ENCODE measurements at places on chromosomes 12 and 14.
A peak's percentile ranks its signal among the peaks of the same experiment; 100 is the strongest.

- no peak for DNase-seq
Observed at GRCh38 chr14:89447182-89447944, 30.3 kb upstream of the FOXN3 start.

- DNase-seq: no peak
Observed at GRCh38 chr14:24422261-24422660, 7.2 kb downstream of the CBLN3 start.

- peak; percentile 74 for DNase-seq
Observed at GRCh38 chr14:105477660-105478397, 3.2 kb downstream of the CRIP2 start.

- no peak for DNase-seq
Observed at GRCh38 chr14:72075649-72076334, 143.6 kb downstream of the RGS6 start.

GRCh38 chr14:29351996-29352705 is 575.5 kb downstream of the PRKD1 start:
- no peak for DNase-seq

DNA sequence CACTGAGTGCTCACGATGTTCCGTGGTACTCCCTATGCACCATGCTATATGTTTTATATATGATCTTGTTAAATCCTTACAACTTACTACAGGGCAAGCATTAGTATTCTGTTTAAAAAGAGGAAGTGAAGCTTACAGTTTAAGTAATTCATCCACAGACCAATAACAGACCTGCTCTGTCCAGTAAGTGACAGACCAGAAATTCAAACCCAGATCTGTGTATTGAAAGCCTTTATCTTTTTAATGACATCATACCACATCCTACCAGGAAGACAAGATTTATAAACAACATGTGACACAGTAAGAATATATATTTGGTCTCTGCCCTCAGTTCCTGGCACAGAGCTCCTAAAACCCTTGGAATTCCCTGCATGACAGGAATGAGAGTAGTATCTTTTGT is 206.5 kb downstream of the STXBP6 start:
- DNase-seq: no peak

GRCh38 chr12:27807063-27807703 is 27.1 kb upstream of the MANSC4 start:
- DNase-seq: peak; percentile 28

DNA sequence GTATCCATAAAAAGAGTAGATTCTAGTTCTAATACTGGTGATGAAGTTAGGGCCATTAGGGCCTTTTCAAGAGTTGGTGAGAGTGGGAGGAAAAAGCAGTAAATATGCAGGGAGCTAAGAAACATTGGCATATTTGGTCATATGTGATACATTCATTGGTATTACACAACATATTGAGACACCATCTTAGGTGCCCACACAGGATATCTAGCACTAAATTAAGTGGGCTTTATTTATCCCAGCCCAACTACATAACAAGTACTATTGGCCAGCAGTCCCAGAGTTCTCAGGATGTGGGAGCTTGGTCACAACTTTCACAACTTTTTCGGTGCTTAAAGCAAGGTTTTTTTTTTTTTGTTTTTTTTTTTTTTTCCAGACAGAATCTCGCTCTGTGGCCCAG is 2.0 kb upstream of the ING4 start:
- DNase-seq: no peak

GRCh38 chr12:6330192-6330591 is 11.7 kb downstream of the TNFRSF1A start:
- no peak for DNase-seq

DNA sequence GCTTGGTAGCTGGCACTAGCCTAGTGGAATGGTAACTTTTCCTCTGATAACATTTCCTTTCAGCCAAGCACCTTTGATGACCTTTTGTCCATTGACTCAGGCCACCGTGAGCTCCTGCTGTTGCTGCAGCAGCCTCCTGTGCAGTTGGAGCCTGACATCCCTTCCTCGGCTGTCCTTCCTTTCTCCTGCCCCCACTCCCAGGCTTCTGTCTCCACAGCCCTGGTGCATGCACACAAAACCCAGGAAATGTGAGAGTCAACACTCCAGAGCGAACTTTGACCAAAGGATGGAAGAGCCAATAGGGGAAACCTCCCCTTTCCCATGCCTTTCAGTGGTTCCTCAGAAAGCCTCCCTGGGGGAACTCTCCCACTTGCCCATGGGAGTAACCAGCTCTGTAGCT is 115.0 kb downstream of the TMEM260 start:
- no peak for DNase-seq

DNA sequence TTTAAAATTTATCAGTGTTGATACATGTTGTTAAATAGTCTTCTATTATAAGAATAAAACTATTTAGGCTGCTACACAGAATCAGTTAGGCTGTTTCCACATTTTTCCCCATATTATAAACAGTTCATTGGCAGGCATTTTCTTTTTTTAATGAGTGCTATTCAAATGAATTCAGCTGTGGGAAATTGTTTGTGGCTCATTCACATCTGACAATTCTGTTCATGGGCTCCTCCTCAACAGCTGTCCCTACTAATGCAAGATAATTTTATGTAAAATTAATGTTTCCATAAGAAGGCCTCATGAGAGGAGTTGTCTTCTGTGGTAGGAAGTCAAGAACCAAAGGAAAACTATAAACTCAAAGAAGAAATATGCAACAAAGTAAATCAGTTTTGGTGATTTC is 218.0 kb downstream of the PPFIA2 start:
- DNase-seq: no peak

GRCh38 chr12:62484233-62484632 is 17.6 kb downstream of the MON2 start:
- no peak for DNase-seq

- no peak for DNase-seq
Observed at GRCh38 chr12:98422812-98423211, 92.6 kb upstream of the TMPO start.

DNA sequence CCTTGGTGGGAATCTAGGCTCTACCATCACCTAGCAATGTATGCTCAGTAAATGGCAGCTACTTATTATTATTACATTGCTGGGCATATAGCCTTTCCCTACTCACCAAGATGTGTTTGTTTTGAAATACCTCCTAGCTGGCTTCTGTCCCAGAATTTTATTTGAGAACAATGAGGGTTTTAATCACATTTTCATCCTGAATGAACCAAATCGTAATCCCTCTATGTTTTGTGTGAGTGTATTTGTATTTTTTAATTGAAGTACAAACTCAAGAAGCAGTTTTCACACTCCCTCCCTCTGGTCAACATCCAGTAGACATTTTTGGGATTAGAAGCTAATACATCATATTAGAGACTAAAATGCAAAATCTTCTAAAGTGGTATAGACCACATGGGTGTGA is 7.6 kb downstream of the SLC7A8 start:
- no peak for DNase-seq

DNA sequence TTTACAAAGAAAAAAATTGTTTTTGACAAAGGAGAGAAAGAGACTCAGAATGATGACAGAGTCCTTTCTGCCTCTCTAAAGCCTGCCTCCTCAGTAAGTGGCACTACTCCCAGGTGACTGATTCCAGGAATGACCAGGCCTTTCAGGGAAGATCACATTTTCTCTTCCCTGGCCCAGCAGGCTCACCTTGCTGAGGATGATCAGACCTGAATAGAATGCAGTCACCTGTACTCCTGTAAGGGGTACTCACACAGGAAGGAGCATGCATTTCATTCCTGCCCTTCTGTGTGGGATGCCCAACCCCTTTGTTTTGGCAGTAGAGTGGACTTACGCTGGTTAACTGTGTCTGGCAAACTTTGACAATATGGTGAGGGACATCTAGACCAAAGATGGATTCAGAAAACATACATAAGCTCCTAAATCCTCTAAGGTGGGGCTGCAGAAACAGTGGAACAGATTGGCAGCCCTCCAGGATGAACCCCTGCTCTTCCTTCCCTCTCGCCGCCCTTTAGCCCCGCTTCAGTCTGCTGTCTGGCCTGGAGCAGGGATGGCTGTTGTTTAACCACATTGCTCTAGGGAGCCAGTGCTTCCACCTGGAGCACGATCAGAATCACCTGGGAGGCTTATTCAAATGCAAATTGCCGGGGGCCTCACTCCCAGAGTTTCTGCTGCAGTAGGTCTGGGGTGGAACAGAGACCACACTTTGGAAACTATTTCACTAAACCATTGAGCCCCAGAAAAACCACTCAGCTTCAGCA is 29.8 kb downstream of the ERG28 start:
- DNase-seq: no peak

DNA sequence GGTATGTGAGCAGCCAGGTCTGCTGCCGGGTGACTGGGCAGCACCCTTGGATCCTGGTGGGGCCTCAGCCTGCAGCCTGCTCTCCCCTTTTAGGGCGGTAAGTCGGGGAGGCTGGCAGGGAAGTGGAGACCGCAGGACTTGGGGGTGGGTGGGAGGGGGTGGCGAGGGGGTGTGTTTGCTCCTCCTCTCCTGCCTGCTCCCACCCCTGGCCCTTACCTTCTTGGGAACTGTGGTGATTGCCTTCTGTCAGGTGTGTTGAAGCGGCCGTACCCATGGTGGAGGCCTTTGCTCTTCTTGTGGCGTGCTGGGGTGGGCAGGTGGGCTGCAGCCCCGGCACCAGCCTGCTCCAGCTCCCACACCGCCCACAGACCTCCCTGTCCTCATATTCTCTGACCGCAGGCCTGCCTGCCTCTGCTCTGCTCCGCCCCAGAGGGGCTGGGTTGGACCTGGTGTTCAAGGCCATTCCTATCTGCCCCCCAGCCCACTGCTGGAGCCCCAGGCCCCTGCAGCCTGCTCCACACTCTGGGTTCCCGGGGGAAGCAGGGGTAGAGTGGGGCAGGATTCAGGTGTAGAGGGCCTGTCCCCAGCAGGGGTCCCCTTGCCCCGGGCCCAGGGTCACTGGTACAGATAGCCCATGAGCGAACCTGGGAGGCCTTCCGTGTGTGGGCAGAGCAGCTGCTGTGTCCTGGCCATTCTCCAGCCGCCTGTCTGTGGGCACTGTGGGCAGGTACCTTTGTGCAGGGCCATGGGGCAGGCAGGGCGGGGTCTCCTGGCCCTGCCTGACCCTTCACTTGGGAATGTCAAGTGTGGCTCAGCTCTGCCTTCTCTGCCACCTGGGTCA is 5.2 kb downstream of the TEDC1 start:
- no peak for DNase-seq

DNA sequence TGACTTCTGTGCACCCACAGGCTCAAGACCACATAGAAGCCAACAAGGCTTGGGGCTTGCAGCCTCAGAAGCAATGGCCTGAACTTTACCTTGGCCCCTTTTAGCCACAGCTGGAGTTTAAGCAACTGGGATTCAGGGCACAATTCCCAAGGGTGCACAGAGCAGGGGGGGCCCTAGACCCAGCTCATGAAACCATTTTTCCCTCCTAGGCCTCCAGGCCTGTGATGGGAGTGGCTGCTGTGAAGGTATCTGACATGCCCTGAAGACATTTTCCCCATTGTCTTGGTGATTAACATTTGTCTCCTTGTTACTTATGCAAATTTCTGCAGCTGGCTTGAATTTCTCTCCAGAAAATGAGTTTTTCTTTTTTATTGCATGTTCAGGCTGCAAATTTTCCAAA is 21.9 kb downstream of the GABARAPL1 start:
- DNase-seq: no peak

- no peak for DNase-seq
Observed at GRCh38 chr14:62743560-62743959, 301.7 kb downstream of the KCNH5 start.

DNA sequence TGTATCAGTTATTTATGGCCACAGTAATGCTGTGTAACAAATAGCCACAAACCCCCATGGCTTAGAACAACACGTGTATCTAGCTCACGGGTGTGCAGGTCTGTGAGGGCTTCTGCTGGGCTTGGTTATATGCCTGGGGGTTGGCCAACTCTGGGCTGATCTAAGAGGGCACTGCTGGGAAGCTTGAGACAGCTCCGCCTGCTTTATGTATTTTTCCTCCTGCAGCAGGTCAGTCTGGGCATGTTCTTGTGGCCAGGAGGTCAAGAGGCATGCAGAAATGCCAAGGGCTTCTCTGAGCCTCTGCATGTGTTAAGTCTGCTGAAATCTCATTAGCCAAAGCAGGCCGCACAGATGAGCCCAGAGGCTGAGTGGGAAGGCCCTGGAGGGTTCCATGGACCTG is 105.8 kb downstream of the ZNF664 start:
- no peak for DNase-seq

DNA sequence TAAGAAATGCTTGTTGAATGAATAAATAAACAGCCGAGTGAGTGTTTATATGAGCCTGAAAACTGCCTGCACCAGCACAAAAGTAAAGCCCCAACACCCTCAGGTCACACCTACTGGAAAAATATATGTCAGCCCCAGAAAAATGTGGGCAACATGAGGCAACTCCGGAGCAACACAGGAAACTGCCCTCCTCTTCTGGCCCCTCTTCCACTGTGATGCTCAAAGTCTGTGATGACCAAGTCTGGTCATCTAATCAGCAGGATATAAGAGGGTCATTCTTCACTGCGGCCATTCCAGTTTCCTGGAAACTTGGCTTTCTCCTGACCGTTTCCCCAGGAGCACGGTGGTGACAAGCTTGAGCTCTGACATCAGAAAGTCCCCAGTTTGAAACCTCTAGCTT is 159.6 kb upstream of the PZP start:
- no peak for DNase-seq

DNA sequence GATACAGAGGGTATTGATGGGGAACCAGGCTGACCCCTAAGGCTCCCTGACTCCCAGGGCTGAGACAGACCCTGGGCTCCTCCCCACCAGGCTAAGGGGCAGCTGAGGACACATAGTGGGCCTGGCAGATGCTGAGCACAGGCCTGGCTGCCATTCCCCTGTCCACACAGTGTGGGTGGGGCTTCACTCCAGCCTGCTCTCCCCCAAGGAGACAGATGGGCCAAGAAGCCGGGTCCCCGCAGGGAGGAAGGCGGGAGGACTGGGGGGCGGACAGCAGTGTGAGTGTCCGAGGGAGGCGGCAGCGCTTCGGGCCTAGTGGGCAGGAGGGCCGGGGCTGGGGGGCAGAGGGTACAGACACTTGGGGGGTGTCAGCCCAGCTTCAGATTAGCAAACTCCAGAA is 32.0 kb downstream of the RFLNA start:
- DNase-seq: no peak

GRCh38 chr12:57526477-57527126 is 4.0 kb downstream of the MBD6 start:
- DNase-seq: no peak

DNA sequence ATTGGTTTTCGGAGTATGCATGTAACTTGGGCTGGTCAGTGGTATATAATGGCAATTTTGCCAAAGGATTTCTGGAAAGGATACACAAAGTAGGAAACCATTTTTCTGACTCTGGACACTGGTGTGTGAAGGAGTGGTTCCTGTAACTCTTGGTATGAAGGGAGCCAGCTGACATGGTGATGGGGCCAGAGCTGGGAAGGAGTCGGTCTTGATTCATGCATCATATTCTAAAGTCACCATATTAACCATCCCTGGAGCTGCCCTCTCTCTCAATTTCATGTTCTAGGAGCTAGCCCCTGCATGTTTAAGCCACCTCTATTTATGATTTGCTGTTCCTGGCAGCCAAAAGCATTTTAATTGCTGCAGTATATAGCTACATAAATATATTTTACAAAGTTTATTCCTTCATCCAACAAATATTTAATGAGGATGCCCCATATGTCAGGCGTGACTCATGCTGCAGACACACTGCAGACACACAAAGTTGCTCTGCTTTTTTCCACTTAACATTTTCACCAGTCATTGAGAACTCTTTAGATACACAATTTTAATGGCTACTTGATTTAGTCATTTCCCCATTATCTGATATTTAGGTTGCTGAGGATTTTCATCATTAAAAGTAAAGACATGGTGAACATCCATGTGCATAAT is 78.7 kb upstream of the PSMC1 start:
- DNase-seq: no peak
